ENCODE measurements at places on chromosomes 6 and 20. TPM values are rescaled to one million over a fixed set of nuclear protein-coding genes. Genes with fewer than 3 reads are reported as not detected.

DNA sequence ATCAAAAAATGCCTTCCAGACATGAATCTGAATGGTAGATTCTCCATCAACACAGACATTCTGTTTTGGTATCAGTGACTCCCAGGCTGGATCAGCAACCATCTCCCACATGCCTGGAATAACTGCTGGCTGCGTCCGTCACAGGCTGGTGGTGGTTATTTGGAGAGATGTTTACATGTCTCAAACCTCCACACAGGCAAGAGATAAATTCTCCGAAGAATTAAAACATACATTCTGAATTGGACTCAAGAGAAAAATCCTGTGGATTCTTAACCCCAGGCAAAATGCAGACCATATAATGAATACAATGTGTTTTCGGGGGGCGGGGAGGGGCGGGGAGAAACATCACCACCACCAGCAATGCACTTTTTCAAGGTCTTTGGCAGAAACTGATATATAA is 108.2 kb downstream of the THBS2 start:
- DNase-seq, result no peak
- no peaks in the 10 kb centered on the region for H3K36me3 ChIP-seq
- no peak overlapping the region for H3K27ac ChIP-seq
- no peaks in the 10 kb centered on the region for H3K4me1 ChIP-seq
- no peak overlapping the region for H3K4me3 ChIP-seq

GRCh38 chr6:132736239-132736638 is 21.5 kb downstream of the VNN2 start:
- H3K4me3 ChIP-seq, result no peak overlapping the region
- DNase-seq, result no peak
- H3K36me3 ChIP-seq, result no peaks in the 10 kb centered on the region
- H3K4me1 ChIP-seq, result no peaks in the 10 kb centered on the region
- H3K27me3 ChIP-seq, result no peaks in the 10 kb centered on the region
- peak overlapping the region; percentile 89 for H3K27ac ChIP-seq

GRCh38 chr6:170088582-170088955 is 202.3 kb downstream of the DLL1 start:
- DNase-seq, result peak; percentile 51
- H3K36me3 ChIP-seq, result no peaks in the 10 kb centered on the region
- no peaks in the 10 kb centered on the region for H3K27me3 ChIP-seq
- H3K4me1 ChIP-seq, result no peaks in the 10 kb centered on the region
- no peak overlapping the region for H3K4me3 ChIP-seq

The GSTA2 gene
- total RNA-seq, result 53.7 TPM

DNA sequence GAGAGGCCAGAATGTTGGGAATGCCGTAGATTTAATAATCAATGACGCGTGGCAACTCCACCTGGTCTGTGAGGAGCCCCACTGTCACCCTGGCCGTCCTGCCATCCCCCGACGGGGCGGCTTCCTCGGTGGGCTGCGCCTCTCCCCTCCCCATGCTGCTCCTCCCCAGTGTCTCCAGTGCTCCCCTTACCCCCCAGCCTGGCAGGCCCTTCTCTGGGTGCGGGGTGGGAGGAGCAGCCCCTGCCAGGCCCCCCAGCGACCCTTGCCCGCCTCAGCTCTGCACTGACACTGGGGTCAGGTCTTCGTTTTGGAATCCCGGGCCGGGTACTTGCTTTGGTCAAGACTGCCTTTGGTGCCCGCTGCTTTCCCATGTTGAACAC is 82.3 kb upstream of the FRMD1 start:
- DNase-seq, result no peak
- no peaks in the 10 kb centered on the region for H3K27me3 ChIP-seq
- no peak overlapping the region for H3K4me3 ChIP-seq
- H3K4me1 ChIP-seq, result no peaks in the 10 kb centered on the region
- no peak overlapping the region for H3K27ac ChIP-seq
- H3K36me3 ChIP-seq, result no peaks in the 10 kb centered on the region

DNA sequence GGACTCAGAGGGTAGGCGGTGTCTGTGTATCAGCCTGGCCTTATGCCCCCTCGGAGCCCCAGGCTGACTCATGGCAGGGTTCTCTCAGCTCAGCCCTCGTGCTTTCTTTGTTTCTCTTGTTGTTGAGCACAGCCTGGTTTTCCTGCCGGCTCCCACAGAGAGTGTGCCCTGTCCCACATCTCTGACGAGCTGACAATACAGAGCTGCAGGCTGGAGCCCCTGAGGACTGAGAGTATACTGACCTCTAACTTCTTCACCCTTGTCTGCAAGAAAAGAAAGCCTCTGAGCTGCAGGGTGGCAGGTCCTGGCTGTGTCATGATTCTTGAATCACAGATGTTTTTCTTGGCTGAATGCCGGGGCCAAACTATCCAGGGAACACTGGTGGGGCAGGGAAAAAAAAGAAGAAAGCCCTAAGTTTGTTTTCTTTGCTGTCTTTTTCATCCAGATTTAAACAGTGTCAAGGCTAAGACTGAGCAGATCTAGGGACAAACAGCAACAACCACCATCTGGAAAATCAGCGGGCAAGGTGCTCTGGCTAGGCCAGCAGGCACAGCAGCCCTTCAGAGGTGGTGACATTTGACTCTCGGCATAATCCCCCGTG is 63.3 kb upstream of the ZNF133 start:
- H3K27me3 ChIP-seq, result no peaks in the 10 kb centered on the region
- H3K36me3 ChIP-seq, result no peaks in the 10 kb centered on the region
- H3K4me3 ChIP-seq, result no peak overlapping the region
- no peak for DNase-seq

The AKAP12 gene
- 30.8 TPM for total RNA-seq

DNA sequence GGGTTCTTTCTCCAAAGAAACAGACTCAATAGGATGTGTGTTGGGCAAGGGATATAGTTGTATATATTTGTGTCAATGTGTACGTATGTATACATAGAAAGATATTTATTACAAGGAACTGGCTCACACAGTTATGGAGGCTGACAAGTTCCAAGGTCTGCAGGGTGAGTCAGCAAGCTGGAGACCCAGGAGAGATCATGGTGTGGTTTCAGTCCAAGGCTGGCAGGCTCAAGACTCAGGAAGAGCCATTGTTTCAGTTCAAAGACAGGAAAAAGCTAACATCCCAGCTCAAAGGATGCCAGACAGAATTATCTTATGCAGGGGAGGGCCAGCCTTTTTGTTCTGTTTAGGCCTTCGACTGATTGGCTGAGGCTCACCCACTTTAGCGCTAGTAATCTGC is 89.9 kb upstream of the RALGAPA2 start:
- H3K4me3 ChIP-seq, result no peak overlapping the region
- H3K36me3 ChIP-seq, result no peaks in the 10 kb centered on the region
- H3K4me1 ChIP-seq, result no peaks in the 10 kb centered on the region

- no peak for DNase-seq
- H3K4me1 ChIP-seq, result peaks cover 9% of the 10 kb centered on the region
- no peaks in the 10 kb centered on the region for H3K27me3 ChIP-seq
- H3K36me3 ChIP-seq, result no peaks in the 10 kb centered on the region
- H3K4me3 ChIP-seq, result no peak overlapping the region
Observed at GRCh38 chr6:80454661-80455365, 348.3 kb downstream of the BCKDHB start.

GRCh38 chr6:146909376-146909775 is 294.8 kb upstream of the STXBP5 start:
- no peaks in the 10 kb centered on the region for H3K4me1 ChIP-seq
- no peaks in the 10 kb centered on the region for H3K27me3 ChIP-seq
- no peak for DNase-seq
- no peak overlapping the region for H3K27ac ChIP-seq

The TRIM31 gene
- 0.99 TPM for total RNA-seq

The SNAI1 gene
- 1.1 TPM for total RNA-seq

The DDRGK1 gene
- total RNA-seq, result 63.0 TPM

DNA sequence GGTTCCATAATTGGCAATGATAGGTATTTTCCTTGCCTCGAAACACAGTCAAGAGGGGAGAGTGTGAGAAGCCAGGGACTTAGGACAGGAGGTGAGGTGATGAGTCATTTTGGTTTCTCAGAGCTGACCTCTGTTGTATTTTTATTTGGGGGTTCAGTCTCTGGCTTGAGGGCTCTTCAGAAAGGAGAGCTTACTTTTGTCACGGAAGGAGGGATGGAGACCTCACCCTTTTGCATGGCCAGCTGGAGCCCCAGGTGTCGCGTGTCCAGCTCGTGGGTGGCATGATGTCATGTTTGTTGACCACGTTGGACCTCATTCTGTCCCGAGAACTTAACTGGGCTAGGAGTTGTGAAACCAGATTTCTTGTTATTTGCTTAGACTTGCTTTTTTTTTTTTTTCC is 293.9 kb downstream of the QKI start:
- H3K27me3 ChIP-seq, result no peaks in the 10 kb centered on the region
- no peaks in the 10 kb centered on the region for H3K36me3 ChIP-seq
- DNase-seq, result no peak
- no peak overlapping the region for H3K4me3 ChIP-seq
- no peaks in the 10 kb centered on the region for H3K4me1 ChIP-seq

The CALHM6 gene
- total RNA-seq, result 7.6 TPM

The AIF1 gene
- 19.5 TPM for total RNA-seq

The SOBP gene
- 1.6 TPM for total RNA-seq

The MYCT1 gene
- total RNA-seq, result 6.6 TPM

GRCh38 chr20:45342855-45343531 is 5.2 kb downstream of the SDC4 start:
- peak overlapping the region; percentile 8 for H3K4me3 ChIP-seq
- H3K4me1 ChIP-seq, result peaks cover 6% of the 10 kb centered on the region
- no peaks in the 10 kb centered on the region for H3K36me3 ChIP-seq
- DNase-seq, result peak; percentile 64
- no peaks in the 10 kb centered on the region for H3K27me3 ChIP-seq

- no peak for DNase-seq
- H3K4me3 ChIP-seq, result no peak overlapping the region
- peaks cover 8% of the 10 kb centered on the region for H3K4me1 ChIP-seq
- H3K27me3 ChIP-seq, result no peaks in the 10 kb centered on the region
Observed at GRCh38 chr6:138242987-138243592, 24.8 kb upstream of the PBOV1 start.

- no peaks in the 10 kb centered on the region for H3K4me1 ChIP-seq
- no peak overlapping the region for H3K27ac ChIP-seq
- no peaks in the 10 kb centered on the region for H3K27me3 ChIP-seq
- no peaks in the 10 kb centered on the region for H3K36me3 ChIP-seq
- no peak for DNase-seq
Observed at GRCh38 chr6:14178083-14178445, 60.5 kb downstream of the CD83 start.

The MUC22 gene
- total RNA-seq, result not detected

DNA sequence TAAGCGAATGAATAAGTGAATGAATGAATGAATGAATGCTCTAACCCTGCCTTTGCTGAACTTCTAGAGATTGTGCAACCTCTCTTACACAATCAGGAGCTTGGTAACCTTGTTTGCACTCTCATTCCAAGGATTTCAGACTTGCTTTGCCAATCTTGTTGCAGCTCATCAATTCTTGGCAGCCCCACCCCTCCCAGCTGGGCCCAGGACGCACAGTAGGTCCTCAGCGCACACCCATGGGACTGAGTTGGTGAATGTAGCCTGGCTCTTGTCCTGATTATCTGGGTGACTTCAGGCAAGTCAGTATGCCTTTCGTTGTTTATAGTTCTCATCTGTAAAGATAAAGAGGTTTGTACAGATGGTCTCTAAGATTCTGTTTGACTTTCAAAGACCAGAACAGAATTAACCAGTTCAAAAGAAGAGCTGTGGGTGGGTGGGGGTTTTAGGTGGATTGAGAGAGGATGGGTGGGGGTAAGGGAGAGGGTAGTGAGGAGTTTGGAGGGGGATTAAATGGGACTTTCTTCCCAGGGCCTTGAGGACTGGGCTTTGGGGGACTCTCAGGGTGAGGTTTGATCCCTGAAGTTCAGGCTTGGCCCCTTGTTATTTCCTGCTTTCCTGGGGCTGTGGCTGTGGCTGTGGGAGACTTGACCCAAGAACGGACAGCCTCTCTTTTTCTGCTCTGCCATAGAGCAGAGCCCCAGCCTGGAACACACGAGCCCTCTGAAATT is 33.2 kb downstream of the VEGFA start:
- no peak overlapping the region for H3K4me3 ChIP-seq
- H3K27ac ChIP-seq, result peak overlapping the region; percentile 92
- no peaks in the 10 kb centered on the region for H3K27me3 ChIP-seq
- no peak for DNase-seq
- no peaks in the 10 kb centered on the region for H3K36me3 ChIP-seq
- H3K4me1 ChIP-seq, result no peaks in the 10 kb centered on the region

All from right lobe of liver (tissue), 6 donors.